ENCODE measurements at places on chromosomes 2 and 18.

- DNase-seq, result no peak
Measured at GRCh38 chr2:177284531-177284930, 20.0 kb upstream of the NFE2L2 start.

DNA sequence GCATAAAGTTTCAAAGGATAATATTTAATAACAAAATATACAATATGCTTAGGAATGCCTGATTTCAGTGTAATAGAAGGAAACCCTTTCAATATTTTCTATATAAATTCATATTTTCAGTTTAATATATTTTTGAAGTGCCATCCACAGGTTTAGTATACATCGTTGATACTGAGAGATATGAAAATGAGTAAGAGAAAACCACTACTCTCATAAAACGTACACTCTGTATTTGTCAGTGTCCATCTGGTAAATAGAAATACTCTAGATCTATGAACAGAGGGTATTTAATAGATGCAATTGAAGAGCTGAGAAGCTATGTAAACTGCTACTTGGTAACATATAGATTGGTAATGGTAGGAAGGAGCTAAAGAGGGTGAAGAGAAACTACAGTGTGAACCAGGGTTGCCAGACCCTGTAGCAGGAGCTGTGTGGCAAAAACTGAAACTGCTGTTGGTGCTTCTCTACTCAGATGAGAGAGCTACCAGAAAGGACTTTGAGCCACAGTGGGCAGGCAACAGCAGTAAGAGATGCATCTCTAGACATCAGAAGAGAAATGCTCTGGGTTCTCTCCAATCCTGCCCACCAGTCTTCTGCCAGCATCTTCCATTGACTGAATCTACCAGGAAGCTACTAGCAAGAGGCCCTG is 187.4 kb downstream of the CCDC102B start:
- no peak for DNase-seq

- no peak for DNase-seq
Measured at GRCh38 chr2:190352668-190353536, 9.5 kb downstream of the INPP1 start.

DNA sequence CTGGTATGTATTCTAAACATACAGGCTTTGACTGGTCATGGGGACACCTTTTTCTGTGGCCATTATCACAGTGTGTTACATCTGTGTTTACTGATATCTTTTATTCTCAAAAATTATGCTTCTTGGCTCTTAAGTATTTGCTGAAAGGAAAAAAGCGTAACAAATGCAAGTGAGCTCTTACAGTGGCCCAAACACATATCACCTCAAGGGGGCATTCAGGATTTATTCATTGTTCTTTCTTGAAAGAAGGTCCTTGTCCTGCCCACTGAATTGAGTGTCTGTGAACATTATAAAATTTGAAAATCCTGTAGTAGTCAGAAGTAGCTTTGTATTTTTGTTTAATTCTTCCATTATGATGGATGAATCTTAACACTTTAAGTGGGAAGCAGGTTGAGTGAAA is 454.5 kb downstream of the XIRP2 start:
- no peak for DNase-seq

DNA sequence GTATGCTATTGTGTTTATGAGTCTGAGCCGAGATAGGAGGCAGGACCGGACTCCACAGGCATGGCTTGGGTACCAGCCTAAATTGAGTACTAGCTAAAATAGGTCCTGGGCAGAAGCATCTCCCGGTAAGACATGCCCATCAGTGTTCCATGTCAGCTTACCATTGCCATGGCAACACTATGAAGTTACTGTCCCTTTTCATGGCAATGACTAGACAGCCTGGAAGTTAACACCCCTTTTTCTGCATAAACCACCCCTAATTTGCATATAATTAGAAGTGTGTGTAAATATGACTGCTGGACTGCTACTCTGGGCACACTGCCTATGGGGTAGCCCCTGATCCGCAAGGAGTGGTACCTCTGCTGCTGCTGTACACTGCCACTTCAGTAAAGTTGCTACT is 1005.1 kb upstream of the FAM98A start:
- DNase-seq, result no peak

GRCh38 chr2:203750346-203751068 is 44.1 kb downstream of the CD28 start:
- DNase-seq, result no peak

DNA sequence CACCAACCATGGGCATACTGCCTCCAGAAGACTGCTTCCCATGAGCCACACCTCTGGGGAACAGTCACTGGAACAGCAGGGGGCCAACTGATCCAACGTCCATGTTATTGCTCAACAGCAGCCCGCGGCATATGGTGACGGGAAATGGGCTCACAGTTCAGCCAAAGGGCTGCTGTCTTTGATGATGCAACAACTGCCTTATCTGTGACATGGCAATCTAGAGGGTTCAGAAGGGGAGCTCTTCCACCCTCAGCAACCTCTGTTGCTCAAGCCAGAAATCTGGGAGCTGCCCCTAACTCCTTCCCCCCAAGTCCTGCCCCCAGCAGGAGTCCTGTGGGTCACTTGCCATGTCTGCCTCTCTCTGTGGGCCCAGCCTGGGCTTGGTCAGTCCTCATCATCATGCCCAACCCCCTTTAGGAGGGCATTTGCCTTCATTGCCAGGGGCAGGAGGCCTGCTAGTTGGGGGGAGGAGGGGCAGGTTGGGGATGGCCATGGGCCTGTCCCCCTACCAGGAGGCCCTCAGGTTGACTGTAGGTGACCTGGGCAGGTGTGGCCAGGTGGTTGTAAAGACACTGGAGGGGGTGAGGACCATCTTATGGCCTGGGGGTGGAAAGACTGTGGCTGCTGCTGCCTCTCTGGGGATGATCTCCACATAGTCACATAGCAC is 212.9 kb downstream of the CYP26B1 start:
- no peak for DNase-seq

DNA sequence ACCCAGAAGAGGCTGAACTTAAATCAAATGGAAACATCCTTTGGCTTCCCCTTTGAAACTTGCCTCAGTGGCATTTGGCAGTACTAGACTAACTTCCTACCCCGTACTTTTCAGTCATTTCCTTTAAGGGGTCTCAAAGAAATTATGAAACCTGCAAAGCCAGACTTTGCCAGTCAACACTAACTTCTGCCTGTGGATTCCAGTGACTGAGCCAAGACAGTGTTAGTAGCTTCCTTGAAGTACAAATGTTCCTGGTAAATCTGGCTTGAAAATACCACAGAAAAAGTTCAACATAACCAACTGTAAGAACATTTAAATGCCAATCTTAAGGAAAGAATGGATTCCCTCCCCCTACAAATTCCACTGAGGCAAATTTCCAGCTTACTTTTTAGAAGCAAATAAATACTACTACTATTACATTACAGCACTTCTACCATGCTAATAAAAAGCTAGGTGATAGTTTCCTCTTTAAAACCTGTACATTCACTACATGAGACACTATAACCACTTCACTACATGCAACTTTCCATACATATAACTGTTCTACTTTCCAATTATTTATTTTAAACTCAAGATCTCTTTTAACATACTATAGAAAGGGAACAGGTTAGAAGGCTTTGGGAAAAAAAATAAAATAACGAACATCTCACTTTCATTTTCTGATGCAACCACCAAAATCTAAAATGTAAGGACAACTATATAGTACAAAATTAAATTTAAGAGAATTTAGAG is 2.4 kb downstream of the PELI1 start:
- peak; percentile 45 for DNase-seq

DNA sequence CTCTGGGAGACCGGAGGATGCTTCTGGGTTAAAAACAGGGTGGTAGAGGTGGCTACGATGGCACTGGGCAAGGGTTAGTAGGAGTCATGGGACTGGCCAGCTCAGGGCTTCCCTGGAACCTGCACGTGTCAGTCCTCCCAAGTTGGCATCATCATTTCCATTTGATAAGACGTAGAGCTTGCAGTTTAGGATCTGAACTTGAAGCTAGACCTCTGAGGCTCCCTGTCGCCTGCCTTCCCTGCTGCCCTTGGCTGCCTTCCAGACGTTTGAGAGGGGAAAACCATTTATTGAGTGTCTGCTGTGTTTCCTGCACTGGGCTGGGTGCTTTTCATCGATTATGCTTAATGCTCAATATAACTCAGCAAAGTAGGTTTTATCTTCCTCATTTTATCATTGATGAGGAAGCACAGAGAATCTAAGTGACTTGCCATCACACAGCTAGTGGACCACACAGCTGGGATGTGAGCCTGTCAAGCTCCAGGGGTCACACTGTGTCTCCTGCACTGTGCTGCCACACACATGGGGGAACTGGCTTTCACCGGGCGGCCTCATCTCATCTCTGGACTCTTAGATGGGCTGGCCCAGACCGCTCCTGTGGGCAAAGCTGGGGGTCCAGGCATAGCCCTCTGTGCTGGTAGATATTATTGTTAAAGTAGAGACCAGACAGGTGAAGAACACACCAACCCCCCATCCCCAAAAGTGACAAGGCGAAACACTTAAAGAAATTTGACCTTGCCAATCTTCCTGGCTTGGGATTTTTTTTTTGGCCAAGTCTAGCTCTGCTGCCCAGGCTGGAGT is 7.8 kb downstream of the NT5DC4 start:
- no peak for DNase-seq

DNA sequence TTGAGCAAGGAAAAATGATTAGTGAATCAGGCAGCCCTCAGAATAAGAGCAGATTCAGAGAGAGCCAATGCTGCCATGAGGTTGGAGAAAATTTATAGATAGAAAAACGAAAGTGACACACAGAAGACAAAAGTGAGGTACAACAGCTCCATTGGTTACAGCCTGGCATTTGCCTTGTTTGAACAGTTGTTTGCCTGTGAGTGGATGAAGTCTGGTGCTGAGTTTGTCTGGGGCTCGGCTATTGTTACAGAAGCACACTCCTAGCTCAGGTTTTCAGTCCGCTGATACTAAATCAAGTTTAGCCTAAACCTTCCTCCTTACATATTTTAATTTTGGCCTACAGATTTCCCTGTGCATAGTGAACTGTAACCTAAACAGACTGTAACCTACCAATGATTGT is 387.8 kb upstream of the RAB12 start:
- no peak for DNase-seq

- no peak for DNase-seq
Measured at GRCh38 chr2:191533693-191534180, 144.2 kb upstream of the NABP1 start.

GRCh38 chr2:8089596-8089995 is 592.3 kb upstream of the ID2 start:
- no peak for DNase-seq

GRCh38 chr2:236743039-236743920 is 173.7 kb downstream of the ACKR3 start:
- DNase-seq, result no peak

DNA sequence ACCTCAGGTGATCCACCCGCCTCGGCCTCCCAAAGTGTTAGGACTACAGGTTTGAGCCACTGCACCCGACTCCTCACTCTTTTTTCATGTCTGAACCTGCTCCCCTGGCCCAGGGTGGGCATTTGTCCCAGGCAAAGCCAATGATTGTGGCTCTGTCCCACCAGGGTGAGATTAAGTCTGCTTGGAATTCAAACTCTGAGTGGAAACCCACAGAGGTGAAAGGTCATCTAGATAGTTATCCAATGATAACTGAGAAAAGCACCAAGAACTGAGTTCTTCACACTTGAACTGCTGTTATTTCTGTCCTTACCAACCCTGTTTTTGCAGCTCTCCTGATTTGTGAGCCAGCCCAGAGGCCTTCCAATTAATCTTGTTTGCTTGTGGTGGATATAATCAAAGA is 62.4 kb upstream of the ACVR1 start:
- DNase-seq, result no peak

DNA sequence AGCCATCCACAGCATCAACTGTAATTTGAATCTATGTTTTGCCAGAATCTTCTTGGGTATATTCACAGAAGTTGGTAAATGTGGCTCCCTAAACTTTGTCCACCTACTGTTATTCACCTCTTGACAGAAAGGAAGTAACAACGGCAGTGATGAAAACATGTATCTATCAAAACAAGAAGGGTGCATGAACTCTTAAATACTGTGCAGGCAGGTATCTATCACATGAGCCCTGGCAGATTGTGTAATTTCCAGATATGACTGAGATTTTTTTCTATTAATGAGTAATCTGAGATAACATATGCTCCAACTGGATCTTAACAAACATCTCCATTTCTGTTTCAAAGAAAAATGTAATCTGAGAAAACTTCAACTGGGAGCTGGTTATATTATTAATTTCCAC is 36.6 kb downstream of the SFT2D3 start:
- no peak for DNase-seq

- no peak for DNase-seq
Measured at GRCh38 chr2:101517758-101518271, 42.9 kb upstream of the RFX8 start.

- no peak for DNase-seq
Measured at GRCh38 chr2:109299536-109299935, 170.5 kb downstream of the SH3RF3 start.
